Muscle of arm (tissue), 14 donors: ENCODE measurements at places on chromosomes 2 and 18.

DNA sequence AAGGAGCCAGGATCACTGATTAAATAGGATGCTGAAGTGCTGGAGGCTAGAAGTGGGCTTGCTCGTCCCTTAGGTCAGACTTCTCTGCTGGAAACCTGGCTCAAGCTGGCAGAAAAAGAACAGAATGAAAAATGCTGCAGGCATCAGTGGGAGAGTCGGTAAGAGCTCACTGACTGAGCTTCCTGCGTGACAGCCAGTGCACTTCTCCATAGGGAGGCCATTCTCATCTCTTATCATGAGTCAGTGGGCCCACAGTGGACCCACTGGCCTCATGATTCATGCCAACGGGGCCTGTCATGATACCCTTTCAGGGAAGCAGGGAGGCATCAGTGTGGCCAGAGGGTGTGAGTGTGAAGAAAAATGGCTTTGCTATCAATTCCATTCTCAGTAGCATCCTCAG is 498.2 kb downstream of the PTPRM start:
- no peak for DNase-seq

DNA sequence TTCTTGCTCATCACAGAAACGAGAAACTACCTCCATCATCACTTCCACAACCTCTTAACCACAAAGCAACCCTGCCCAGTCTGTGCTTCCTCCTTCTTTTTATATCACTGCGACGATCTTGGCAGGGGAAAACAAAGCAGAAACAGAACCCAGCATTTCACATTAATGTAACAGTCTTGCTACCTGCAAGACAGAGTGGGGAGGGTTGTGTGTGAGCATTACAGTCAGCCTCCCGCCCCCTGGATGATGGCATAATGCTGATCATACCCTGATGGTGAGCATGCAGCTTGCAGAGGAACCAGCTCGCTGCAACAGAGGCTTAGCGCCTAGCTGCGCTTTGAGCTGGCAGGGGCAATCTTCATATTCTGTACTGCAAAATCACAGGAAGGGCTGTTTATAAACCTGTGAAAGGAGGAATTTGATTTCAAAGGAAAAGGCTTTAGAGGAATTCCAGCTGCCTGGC is 376.1 kb downstream of the IRS1 start:
- DNase-seq = no peak

- DNase-seq = no peak
These were observed 50.3 kb upstream of the ST3GAL5 start for GRCh38 chr2:85939131-85939530.

GRCh38 chr2:45925636-45926366 is 274.3 kb downstream of the PRKCE start:
- DNase-seq = no peak

- peak; percentile 59 for DNase-seq
These were observed 582 bp upstream of the RAB31 start for GRCh38 chr18:9707381-9708056.

- DNase-seq = no peak
These were observed 90.8 kb downstream of the ARL4C start for GRCh38 chr2:234406085-234406484.
